Activated CD4-positive, alpha-beta T cell treated with anti-CD3 and anti-CD28 coated beads, Interleukin-2, amount 10 ng/mL, durations not matched to agents 24 days and 14 days (primary cell): ENCODE measurements at places on chromosomes 2 and 18. TPM values are rescaled to one million over a fixed set of nuclear protein-coding genes. Genes with fewer than 3 reads are reported as not detected.

TMEM247 gene
- not detected in 2 replicates for total RNA-seq

TMEM163 gene
- 0.23 TPM in 1 of 2 replicates, not detected in the other for total RNA-seq

SRD5A2 gene
- not detected in 2 replicates for total RNA-seq

ARHGAP15 gene
- 56.0 and 56.2 TPM in 2 replicates for total RNA-seq

SLC4A5 gene
- total RNA-seq: 0.93 and 1.4 TPM in 2 replicates
